ENCODE measurements at places on chromosomes 3 and 15. TPM values are rescaled to one million over a fixed set of nuclear protein-coding genes. Genes with fewer than 3 reads are reported as not detected.

Gene SOX2
- total RNA-seq = 25.6 TPM

Gene SERINC4
- total RNA-seq = not detected

Gene CFAP20DC
- 4.8 TPM for total RNA-seq

Gene IL12A
- total RNA-seq = 0.09 TPM

Gene ZCWPW2
- total RNA-seq = 0.79 TPM

Gene CMTM8
- total RNA-seq = not detected

Gene SERPINI2
- not detected for total RNA-seq

Gene TCTA
- 21.6 TPM for total RNA-seq

Gene SPTBN5
- total RNA-seq = 0.34 TPM

Gene IMPG2
- total RNA-seq = 0.05 TPM

GRCh38 chr15:63986185-63986680 lies 60.1 kb downstream of the DAPK2 start:
- no peak for DNase-seq

DNA sequence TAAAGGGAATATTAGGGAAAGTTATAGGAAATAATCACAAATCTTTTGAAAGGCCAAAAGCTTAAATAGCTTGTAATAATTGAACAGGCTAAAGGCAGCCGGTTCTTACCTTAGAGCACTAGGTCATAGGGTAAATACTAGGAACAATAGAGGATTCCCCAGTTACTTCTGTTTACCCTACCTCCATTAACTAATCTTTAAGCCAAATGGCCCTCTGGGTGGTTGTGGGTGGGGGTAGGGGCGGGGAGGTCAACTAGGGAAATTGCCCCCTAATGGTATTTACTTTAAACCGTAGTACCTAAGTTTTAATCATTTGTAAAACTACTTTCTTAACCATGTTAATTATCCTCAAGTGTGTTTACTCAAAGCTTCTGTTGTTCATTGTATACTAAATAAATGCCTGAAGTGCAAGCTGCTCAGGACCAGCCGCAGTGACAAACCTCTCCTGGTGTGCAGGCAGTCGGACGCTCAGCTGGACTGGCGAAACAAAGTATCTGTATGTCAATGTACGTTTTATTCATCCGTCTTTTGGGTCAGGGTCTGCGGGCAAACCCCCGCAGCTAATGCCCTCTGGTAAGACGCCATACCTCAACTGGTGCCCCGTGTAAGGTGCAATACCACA lies 18.9 kb downstream of the MAGEL2 start:
- no peak for DNase-seq

GRCh38 chr3:171994646-171995428 lies 44.5 kb upstream of the FNDC3B start:
- DNase-seq = peak; percentile 59

DNA sequence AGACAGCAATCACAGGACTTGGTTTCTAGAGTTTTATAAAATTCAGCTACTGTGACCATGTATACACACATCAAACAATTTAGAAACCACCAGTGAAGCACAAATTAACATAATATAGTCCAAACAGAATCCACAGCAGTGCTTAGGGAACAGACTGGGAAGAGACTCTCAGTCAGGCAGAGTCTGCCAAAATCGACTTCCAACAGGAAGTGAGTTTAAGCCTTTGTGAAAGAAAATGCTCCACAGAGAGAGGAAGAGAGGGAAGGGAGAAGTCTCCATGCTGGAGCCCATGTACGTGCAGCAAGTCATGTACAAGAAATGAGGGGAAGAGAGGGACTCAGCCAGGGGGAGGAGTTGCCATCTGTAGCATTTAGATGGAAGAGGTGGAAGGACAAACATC lies 172.6 kb downstream of the IL5RA start:
- DNase-seq = no peak

GRCh38 chr15:45635763-45636292 lies 999 bp downstream of the SQOR start:
- DNase-seq = no peak

GRCh38 chr15:76177491-76178040 lies 117.8 kb downstream of the TMEM266 start:
- no peak for DNase-seq

DNA sequence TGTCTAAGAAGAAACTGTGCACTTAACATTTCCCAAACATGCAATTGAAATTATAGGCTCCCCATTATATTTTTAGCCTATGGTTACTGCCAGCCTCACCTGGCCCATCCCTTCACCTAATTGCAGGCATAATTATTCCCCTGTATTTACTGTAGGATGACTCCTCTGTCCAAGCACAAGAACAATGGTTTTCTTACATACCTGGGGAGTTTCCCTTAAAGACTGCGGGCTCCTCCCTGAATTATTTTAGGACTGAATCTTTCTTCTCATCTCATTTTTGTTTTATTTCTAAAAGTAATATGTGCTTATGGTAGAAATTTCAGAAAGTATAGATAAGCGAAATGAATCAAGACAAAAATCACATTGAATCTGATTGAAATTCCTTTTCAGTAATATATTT lies 11.4 kb downstream of the TM4SF1 start:
- DNase-seq = no peak

DNA sequence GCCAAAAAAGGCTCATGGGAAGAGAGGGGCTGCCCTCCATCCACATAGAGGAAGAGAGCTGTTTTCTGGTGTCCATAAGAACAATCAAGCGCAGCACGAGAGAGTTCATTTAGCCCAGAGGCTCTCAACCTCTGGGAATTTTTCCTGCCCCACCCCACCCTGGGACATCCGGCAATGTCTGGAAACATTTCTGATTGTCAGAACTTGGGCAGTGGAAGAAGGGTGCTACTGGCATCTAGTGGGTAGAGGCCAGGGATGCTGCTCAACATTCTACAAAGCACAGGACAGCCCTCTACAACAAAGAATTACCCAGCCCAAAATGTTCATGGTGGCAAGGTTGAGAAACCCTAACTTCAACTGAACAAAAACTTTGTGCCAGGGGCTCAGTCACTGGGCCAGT lies 92.9 kb downstream of the RAB11A start:
- DNase-seq = no peak
